ENCODE measurements at places on chromosomes 2 and 18.
A peak's percentile ranks its signal among the peaks of the same experiment; 100 is the strongest.

DNA sequence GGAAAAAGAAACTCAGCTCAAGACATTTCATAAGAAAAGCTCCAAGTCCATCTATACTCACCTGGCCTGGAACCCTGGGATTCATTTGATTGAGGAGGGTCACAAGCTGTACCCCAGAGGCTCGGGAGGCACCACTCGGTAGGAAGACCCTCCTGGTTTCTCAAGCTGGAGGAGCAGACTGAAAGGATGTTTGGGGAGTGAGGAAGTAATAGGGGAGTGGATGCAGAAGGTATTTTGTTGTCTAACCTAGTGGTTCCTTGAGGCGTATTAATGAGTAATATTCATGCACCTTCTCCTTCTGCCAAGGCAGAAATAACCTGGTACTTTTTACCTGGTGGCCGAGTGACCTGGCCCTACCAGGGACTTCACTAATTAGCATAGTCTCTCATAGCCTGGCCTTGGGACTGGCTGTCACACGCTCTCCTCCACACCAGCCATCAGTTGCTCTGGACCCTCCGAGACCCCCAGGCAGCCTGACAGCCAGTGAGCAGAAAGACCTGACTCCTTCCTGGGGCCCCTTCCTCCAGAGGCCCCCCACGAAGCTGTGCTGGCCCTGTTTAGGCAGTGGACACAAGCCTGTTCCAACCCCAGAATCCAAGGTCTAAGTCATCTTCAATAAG, 161.4 kb downstream of the BCL2 start:
- DNase-seq: no peak

DNA sequence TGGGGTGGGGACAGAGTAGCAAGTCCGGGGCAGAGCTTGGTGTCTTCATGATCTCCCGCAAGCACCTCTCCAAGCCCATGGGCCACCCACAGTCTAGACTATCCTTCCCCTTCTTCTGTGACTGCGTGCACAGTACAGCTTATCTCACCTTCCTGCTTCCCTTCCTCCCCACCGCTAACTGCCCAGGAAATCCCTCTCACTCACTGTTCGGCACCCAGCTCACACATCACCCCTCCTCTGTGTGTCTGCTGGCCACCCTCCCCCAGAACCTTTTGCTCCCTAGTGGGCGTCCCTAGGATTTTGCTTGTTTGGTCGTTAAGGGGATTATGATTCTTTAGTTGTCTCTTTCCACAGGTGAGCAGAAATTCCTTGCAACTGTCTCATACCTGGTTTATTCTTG, 31.5 kb upstream of the SMAD7 start:
- no peak for DNase-seq

- no peak for DNase-seq
These were observed 25.5 kb upstream of the ALMS1 start for GRCh38 chr2:73359915-73360697.

- DNase-seq: peak; percentile 21
These were observed 91.7 kb upstream of the RMDN2 start for GRCh38 chr2:37833423-37833822.

- no peak for DNase-seq
These were observed 1146.9 kb upstream of the NRXN1 start for GRCh38 chr2:52178845-52179244.

- no peak for DNase-seq
These were observed 42.2 kb downstream of the LBH start for GRCh38 chr2:30273574-30273929.

DNA sequence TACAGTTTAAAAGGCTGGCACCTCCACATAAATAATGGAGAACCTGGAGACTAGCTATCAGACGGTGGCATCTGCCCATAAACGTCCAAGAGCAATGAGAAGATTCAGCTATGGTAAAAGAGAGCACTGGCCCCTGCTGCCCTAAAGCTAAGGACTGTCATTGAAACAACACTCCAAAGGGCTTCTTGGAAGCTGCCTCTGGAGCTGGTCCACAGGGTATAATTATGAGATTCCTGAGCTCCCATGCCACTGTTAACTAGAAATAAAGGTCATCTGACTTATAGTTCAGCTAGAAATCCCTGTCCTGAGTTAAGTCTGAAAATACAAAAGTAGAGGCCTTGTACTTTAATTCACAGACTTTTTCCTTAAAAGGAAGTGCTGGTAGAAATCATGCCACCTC, 39.9 kb upstream of the RBMS1 start:
- DNase-seq: no peak

- no peak for DNase-seq
These were observed 367.0 kb upstream of the RAB12 start for GRCh38 chr18:8242151-8242696.

DNA sequence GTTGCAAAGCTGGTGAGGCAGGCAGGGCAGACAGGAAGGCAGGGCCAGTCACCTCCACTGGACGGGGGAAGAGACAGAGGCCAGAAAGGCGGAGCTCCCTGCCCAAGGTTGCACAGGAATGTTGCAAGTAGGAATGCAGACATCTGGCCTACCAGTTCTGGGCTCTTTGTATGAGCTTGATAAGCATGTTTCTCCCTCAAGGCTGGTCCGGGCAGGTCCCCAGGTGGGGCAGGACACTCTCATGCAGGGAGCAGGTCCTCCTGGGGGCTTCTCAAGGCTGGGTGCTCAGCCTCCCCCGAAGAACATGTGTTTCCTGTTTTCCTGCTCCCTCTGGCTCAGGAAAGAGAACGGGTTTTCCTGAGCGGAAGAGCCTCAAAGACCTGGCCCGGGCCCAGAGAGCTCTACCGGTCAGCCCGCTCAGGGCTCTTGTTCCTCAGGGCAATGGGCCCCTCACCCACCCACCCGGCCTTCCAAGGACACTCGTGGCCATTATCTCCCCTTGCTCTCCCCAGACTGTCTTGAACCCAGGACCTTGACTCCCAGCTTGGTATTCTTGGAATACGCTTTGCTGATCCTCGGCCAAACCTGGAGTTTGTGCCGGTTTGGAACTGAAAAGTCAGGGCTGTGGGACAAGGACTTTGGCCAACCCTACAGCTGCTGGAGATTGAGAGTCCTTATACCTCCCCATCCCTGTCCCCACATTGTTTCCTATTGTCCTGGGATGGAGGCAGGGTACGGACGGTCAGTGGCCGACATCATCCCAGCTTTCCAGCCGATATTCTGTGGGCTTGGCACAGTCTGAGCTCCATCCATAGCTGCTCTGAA, 87.7 kb upstream of the HAAO start:
- DNase-seq: no peak

- no peak for DNase-seq
These were observed 201.7 kb upstream of the HS6ST1 start for GRCh38 chr2:128520340-128520739.

DNA sequence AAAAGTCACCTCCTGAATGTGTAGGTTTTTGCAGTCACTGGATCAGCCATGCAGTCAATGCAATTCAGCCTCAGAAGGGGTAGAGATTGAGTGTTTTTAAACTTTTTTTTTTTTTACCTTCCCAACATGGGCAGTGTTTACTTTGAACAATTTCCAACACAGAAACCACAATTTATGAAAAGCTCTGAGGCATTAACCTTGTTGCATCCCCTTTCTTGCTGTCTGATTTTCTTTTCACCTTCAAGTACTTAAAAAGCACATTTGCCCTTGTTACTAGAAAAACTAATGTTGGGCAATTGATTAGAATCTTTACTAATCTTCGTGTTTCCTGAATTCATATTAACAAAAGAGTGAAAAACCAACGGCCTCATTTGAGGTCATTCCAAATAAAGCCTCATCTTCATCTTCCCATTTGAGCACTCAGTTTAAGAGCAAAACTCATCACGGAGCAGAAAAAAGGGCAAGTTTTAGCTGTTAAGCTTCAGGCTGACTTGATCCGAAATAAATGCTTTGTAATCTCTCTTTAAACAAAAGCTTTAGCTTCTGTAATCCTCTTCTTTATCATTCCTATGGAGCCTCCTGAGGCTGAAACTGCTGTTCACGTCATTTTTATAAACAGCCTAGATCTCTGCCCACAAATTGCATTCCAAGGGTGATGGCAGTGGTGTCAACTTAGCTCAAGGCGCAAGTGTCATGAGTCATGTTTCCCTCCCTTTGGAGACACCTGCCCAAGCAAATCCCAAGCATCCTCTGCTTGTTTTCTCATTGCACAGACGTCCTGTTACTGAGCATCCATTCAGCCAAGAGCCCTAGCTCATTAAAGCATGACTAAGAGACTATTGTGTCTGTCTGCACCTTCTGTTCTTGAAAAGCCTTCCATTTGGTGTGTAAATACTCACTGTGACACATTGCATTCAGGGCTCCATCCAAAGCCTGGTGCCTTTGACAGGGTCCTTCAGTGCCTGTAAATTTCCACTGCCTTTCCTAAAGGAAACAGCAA, 107.7 kb downstream of the HNMT start:
- DNase-seq: no peak

DNA sequence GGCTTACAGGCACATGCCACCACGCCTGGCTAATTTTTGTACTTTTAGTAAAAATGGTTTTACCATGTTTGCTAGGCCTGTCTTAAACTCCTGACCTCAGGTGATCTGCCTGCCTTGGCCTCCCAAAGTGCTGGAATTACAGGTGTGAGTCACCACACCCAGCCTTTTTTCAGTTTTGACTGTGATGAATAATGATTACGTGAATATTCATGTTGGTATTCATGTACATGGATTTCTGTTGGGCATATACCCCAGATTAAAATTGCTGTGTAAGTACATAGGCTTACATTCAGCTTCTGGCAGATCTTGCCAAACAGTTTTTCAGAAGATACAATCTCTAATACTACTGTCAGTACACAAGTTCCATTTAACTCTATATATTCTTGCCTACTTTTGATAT, 20.9 kb downstream of the SLC39A10 start:
- DNase-seq: no peak

DNA sequence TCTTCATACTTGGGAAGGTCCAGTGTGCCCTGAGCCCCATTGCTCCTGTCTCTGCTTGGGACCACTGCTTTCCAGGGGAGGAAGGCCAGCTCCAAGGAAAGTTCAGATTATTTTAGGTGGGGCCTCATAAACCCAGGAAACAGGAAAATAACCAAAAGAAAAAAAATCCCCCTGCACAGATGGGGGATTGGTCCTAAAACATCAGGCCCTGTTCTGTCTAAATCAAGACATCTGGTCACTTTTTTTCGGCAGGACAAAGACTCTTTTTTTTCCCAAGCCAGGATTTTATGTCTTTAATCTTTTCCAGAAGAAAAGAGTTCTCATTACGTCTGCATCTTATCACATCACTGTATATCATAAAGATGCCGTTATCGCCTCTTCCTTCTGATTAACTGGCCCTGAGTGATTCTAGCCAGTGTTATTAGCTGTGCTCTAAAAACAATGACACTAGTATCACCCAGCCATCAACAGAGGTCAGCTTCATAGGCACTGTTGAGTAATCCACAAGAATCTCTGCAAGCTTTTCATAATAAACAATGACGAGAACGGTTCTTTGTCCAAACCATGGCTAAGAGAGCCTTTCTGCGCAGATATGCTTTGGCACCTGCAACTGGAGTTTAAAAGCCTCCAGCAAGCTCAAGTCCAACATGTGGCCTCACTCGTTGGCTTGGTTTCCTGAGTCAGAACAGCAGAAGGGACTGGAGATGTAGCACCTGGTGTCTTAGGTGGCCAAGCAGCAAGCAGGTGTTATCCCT, 138.2 kb downstream of the VAPA start:
- DNase-seq: no peak

Measured in activated T-cell treated with anti-CD3 and anti-CD28 coated beads for 24 hours (primary cell).